ENCODE measurements at places on chromosomes 6 and 20. TPM values are rescaled to one million over a fixed set of nuclear protein-coding genes. Genes with fewer than 3 reads are reported as not detected.

- H3K27ac ChIP-seq, result peak overlapping the region; percentile 71
- DNase-seq, result no peak
- H3K4me3 ChIP-seq, result peak overlapping the region; percentile 67
- H3K36me3 ChIP-seq, result peaks cover 43% of the 10 kb centered on the region
These were observed 771 bp downstream of the ARFRP1 start for GRCh38 chr20:63706852-63707557.

- H3K4me1 ChIP-seq, result peaks cover 11% of the 10 kb centered on the region
- H3K4me3 ChIP-seq, result no peak overlapping the region
- H3K27me3 ChIP-seq, result no peaks in the 10 kb centered on the region
These were observed 92.5 kb downstream of the TCP11 start for GRCh38 chr6:35048631-35049083.

- H3K27ac ChIP-seq, result no peak overlapping the region
- DNase-seq, result no peak
- H3K4me1 ChIP-seq, result peaks cover 18% of the 10 kb centered on the region
These were observed 55.5 kb downstream of the JARID2 start for GRCh38 chr6:15301179-15302006.

The EDN1 gene
- total RNA-seq, result 16.6 TPM

DNA sequence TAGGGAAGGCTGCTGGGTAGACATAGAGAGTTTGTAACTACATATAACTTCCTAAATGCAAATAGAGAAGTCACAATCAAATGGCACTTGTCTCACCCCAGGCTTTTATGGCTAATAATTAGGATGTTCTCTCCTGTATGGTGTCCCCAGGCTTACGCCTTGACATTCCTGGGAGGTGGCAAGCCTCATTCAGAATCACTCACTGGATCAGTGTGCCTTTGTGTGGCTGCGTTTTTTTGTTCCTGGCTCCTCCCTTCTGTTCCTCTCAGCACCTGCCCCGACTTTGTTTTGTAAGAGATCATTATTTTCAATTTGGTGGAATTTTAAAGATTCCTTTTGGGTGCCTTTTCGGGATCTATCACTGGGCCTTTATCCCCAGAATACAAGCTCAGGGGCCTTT is 5.7 kb downstream of the LAMP5 start:
- no peak overlapping the region for H3K27ac ChIP-seq
- no peak for DNase-seq
- H3K36me3 ChIP-seq, result no peaks in the 10 kb centered on the region
- peaks cover 6% of the 10 kb centered on the region for H3K27me3 ChIP-seq

GRCh38 chr6:101666256-101666655 is 272.7 kb downstream of the GRIK2 start:
- no peaks in the 10 kb centered on the region for H3K36me3 ChIP-seq
- H3K27me3 ChIP-seq, result no peaks in the 10 kb centered on the region
- no peak overlapping the region for H3K27ac ChIP-seq
- no peaks in the 10 kb centered on the region for H3K4me1 ChIP-seq
- H3K4me3 ChIP-seq, result no peak overlapping the region

The HLA-DQA1 gene
- 63.5 TPM for total RNA-seq

DNA sequence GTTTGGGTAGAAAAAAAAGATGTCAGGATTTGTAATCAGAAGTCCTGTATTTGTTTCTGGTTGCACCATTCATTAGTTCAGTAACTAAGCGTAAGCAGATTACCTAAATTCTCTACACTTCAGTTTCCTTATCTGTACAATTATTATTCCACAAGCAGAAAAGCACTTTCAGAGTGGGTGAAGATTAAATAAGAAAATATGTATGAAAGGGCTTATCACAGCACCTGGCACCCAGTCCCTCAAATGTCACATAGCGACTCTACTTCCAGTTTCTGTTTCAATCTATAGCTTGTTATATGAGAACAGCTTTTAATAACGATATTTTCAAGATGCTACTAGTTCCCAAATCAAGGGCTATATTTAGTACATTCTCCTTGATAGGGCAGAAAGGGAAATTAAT is 31.4 kb downstream of the RGS17 start:
- DNase-seq, result no peak
- no peak overlapping the region for H3K27ac ChIP-seq
- H3K4me3 ChIP-seq, result no peak overlapping the region
- H3K36me3 ChIP-seq, result no peaks in the 10 kb centered on the region
- H3K4me1 ChIP-seq, result no peaks in the 10 kb centered on the region

The SUMO4 gene
- total RNA-seq, result 1.9 TPM

DNA sequence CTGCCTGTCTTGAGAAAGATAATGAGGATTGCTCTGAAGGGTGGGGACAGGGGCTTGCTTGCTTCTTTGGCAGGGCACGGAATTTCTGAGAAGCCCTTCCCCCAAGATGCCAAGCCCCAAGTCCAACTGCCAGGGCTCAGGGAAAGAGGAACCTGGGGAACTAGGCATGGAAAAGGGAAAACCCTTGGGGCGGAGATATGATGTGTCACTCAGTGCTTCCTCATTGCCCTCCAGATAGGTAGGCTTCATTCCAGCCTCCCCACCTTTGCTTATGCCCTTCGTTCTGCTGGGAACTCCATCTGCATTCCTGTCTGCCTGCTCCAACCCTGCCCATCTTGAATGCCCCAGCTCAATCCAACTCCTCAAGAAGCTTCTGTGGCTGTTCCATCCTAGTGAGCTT is 61.2 kb downstream of the VEGFA start:
- H3K4me3 ChIP-seq, result no peak overlapping the region
- H3K36me3 ChIP-seq, result no peaks in the 10 kb centered on the region
- peaks cover 16% of the 10 kb centered on the region for H3K4me1 ChIP-seq

- no peaks in the 10 kb centered on the region for H3K27me3 ChIP-seq
- H3K4me1 ChIP-seq, result peaks cover 5% of the 10 kb centered on the region
- H3K27ac ChIP-seq, result no peak overlapping the region
- no peak for DNase-seq
These were observed 35.7 kb downstream of the CEBPB start for GRCh38 chr20:50226093-50226974.

DNA sequence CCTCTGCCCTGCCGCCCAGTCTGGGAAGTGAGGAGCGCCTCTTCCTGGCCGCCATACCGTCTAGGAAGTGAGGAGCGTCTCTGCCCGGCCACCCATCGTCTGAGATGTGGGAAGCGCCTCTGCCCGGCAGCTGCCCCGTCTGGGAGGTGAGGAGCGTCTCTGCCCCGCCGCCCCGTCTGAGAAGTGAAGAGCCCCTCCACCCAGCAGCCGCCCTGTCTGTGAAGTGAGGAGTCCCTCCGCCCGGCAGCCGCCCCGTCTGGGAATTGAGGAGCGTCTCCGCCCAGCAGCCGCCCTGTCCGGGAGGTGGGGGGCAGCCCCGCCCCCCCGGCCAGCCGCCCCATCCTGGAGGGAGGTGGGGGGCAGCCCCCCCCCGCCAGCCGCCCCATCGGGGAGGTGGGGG is 27.8 kb downstream of the SNHG17 start:
- no peaks in the 10 kb centered on the region for H3K4me1 ChIP-seq
- H3K27me3 ChIP-seq, result no peaks in the 10 kb centered on the region
- no peak for DNase-seq

GRCh38 chr20:24701668-24702067 is 232.2 kb downstream of the SYNDIG1 start:
- H3K4me1 ChIP-seq, result peaks cover 8% of the 10 kb centered on the region
- no peaks in the 10 kb centered on the region for H3K36me3 ChIP-seq
- no peak for DNase-seq
- H3K4me3 ChIP-seq, result no peak overlapping the region
- no peak overlapping the region for H3K27ac ChIP-seq

DNA sequence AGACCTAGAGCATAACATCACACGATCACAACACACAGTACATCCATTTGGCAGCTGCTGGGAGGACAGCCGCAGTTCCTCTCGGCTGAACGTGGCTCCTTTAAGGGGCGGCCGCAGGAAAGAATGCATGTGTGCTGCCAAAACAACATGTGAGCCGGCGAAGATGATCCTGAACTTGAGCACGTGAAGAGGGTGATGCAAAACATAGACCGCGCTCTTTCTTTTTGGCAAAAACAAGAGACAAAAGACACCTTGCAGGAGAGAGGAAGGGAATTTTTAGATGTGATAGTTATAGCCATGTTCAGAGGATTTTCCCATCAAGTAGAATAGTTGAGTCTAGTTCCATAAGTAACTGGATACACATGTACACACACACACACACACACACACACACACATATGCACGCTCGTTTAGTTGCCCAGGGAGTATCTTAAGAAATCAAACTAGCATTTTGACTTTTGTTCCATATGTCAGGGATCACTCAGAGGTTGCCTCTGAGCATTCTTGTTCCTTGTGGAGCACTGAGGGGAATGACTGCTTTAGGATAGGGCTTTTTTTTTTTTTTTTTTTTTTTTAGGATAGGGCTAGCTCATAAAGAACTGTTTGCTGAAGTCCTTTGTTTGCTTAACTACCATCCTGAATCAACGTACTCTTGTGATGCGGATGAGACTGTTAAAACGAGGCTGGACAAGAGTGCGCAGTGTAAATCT is 21.7 kb upstream of the RANBP9 start:
- no peak overlapping the region for H3K27ac ChIP-seq
- H3K4me1 ChIP-seq, result no peaks in the 10 kb centered on the region
- H3K36me3 ChIP-seq, result no peaks in the 10 kb centered on the region
- H3K27me3 ChIP-seq, result no peaks in the 10 kb centered on the region
- peak overlapping the region; percentile 56 for H3K4me3 ChIP-seq

DNA sequence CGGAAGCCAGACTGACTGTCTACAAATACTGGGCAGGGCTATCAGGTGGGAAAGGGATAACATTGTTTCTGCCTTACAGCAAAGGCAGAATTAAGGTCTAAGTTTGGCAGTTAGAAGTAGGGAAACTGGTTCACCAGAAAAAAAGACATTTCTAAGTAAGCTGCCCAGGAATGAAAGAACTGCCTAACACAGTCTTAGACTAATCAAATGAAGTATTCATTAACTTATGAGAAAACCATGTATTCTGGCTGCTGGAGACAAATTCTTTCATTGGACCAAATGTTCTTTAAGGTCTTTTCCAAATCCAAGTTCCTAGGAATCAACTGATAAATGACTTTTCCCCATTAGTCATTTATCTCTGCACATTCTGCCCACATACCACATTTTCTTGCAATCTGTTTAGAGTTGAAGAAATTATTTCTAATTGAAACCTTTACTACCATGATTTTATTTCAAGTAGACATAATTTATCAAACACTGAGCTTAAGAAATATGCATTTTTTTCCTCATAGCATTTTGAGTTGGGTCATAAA is 120.3 kb upstream of the OGFRL1 start:
- no peaks in the 10 kb centered on the region for H3K36me3 ChIP-seq
- H3K4me3 ChIP-seq, result no peak overlapping the region
- no peaks in the 10 kb centered on the region for H3K4me1 ChIP-seq
- no peak for DNase-seq
- H3K27me3 ChIP-seq, result no peaks in the 10 kb centered on the region
- H3K27ac ChIP-seq, result no peak overlapping the region

The CCN6 gene
- total RNA-seq, result 6.7 TPM

DNA sequence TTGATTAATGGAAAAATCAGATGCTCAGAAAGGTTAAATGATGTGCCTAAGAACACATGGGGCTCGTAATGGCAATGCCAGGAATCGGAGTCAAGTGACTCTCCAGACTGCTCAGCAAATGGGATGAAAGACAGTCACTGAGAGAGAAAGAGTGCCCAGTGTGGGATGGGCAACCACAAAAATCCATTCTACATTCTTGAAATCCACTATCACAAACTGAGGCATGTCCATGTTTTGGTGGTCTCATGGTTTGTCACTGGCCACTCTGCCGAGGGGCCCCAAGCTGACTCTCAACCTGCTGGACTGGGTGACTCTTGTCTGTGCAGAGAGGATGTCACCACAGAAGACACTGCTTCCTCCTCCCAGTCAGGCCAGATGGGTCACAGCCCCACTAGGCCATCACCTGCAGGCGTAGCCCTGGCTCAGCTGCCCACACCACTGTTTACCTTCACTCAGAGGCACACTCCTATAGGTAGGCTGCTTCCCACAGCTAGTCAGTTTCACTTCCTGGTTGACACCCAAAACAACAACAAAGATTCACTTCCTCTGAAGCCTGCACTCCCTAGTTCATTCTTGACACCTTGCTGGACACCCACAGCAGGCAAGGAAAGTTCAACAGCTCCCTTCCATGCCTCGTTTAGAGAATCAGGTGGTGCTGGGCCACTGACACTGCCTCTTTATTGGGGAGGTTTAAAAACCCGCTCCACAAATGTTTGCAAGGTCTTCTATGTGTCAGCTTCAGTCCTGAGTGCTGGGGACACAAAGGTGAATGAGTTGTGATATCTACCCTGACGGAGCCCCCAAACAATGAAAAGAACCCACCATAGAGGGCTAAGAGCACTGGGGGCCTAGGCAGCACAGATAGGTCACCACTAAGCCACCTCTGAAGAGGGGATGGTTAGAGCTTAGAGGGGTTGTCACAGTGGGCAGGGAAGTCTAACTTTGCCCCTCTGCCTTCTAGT is 21.7 kb downstream of the MAP1LC3A start:
- DNase-seq, result no peak
- H3K27me3 ChIP-seq, result no peaks in the 10 kb centered on the region
- peaks cover 2% of the 10 kb centered on the region for H3K36me3 ChIP-seq

DNA sequence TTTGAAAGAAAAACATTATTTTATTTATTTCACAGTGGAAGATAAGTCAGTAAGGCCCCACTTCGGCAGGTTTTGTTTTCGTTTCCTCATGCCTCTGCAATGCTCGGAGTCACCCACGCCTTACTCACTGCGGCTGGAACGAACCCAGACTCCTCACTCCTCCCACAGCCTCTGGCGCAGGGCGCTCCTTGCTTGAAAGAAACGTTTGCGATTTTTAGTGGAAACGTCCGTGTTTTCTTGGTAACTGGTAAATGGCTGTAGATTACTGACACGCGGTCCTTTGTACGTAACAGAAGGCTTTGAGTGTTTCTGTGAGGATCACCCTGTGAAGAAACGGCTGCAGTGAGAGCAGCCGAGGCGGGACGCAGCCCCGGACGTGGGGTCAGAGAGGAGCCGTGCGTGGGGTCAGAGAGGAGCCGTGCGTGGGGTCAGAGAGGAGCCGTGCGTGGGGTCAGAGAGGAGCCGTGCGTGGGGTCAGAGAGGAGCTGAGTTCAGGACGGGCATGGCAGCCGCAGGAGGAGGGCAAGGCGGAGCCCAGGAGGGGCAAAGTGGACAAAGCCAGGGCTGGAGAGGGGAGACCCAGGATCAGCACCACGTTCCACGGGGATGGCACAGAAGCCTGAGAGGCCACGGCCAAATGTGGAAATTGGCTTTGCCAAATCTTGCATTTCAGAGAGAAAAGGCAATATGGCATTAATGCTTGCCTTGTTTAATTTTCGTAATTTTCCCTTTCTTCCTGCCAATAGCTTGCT is 198.6 kb upstream of the THBS2 start:
- DNase-seq, result peak; percentile 84
- no peaks in the 10 kb centered on the region for H3K4me1 ChIP-seq
- peak overlapping the region; percentile 66 for H3K4me3 ChIP-seq

GRCh38 chr6:88823998-88824397 is 139.4 kb downstream of the RNGTT start:
- DNase-seq, result no peak
- no peaks in the 10 kb centered on the region for H3K36me3 ChIP-seq
- H3K27ac ChIP-seq, result no peak overlapping the region
- H3K27me3 ChIP-seq, result no peaks in the 10 kb centered on the region

- H3K4me1 ChIP-seq, result peaks cover 11% of the 10 kb centered on the region
- no peaks in the 10 kb centered on the region for H3K27me3 ChIP-seq
- peak; percentile 68 for DNase-seq
- peak overlapping the region; percentile 8 for H3K27ac ChIP-seq
- H3K4me3 ChIP-seq, result peak overlapping the region; percentile 44
- H3K36me3 ChIP-seq, result no peaks in the 10 kb centered on the region
These were observed 788 bp downstream of the UST start for GRCh38 chr6:148747471-148748165.
